ENCODE measurements at places on chromosomes 6 and 20.

GRCh38 chr20:62067547-62068260 is 2.0 kb upstream of the TAF4 start:
- no peak for DNase-seq

DNA sequence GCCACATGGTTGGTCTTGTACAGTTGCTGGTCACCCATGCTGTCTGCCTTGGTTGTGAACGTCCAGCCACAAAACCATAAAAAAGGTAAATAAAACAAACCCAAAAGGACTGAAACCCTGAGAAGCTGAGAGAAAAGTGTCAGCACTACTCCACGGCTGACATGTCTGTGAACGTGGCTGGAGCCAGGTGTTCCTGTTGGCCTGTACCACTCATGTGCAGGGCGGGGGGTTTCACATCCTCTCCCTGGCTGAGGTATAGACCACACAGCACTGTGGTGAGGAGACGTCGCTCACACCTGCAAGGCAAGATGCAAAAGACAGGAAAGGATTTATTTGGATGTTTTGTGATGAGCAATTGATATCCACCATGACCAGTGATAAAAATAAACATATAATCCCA is 51.9 kb upstream of the MRPS10 start:
- DNase-seq = no peak

DNA sequence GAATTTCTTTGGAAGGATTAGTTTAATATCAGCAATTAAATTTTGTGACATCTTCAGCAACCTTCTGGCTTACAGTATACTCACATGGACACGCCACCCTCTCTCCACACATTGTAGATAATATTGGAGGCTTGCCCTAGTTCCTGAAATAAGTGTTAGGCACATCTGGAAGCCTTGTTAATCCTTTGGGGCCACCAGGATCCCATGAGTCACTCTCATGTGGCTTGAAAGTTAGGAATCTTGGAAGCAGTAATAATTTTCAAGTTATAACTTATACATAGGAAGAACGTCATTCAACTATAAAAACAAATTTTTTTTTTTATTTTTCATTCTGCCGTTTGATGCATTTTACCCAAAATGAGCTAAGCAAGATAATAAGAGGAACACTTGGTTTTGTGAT is 20.5 kb downstream of the LAMA4 start:
- peak; percentile 40 for DNase-seq

GRCh38 chr6:11277275-11278206 is 45.1 kb upstream of the NEDD9 start:
- peak; percentile 69 for DNase-seq

GRCh38 chr6:36997811-36998722 is 7.4 kb upstream of the FGD2 start:
- no peak for DNase-seq

GRCh38 chr6:43769526-43770371 is at the start of gene VEGFA:
TSS of gene VEGFA (plus strand) at chr6:43770211.
- peak; percentile 81 for DNase-seq

GRCh38 chr20:13397300-13397724 is 176.2 kb downstream of the ISM1 start:
- peak; percentile 47 for DNase-seq

GRCh38 chr20:61030130-61030529 is 221.9 kb upstream of the CDH4 start:
- no peak for DNase-seq

DNA sequence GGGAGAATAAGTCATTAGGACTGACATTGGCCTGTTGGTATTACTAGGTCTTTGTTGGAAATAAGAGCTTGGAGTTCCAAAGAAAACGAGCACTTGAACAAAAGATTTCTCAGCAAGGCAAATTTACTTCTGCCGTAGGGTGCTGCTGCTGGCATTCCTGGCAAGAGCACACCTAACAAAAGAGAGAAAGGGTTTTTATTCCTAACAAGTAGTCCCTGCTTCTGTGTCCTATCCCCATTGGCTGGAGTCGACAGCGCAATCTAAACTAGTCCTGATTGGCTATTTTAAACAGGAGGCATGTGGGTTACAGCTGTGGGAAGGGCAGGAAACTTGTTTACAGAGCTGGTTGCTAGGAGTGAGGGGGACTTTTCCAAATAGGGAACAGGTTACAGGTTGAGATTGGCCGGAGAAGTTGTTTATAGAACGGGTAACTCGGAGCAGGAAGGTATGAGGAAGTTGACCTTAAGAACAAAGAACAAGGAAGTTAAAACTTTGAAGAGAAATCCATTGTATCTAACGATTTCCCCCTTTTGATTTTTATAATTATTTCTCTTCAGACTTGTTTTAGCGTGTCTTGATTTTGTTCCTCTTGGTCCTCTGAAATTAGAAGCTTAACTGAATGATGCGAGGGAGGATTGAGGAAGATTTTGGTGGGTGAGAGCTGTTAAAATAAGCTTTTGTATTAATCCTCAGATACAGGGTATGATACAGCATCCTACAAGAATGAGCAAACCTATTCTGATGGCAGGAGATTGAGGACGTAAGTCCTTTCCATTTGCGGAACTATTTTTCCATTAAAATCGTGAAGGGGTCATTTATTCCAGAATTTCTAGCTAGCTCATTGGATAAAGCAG is 3.4 kb upstream of the ZNFX1 start:
- no peak for DNase-seq

- DNase-seq = no peak
Measured at GRCh38 chr6:98838032-98838431, 3.7 kb downstream of the POU3F2 start.

DNA sequence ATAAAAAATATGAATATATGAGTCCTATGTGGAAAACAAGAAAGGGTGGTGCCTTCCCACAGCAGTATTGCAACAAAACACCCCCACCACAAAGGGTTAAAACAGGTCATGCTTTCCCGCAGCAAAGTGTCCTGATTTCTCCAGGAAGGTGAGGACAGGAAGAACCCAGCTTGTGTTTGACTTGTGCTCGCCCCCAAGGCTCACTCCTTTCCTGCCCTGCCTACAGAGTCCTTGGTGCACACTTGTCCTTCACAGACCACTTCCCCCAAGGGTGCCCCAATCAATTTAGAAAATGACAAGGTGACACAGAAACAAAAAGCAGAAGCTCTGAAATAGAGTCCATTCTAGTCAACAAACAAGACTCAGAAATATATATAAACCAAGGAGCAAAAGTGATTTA is 237.4 kb downstream of the PTPRK start:
- DNase-seq = no peak

GRCh38 chr6:29620630-29621029 is 12.4 kb downstream of the GABBR1 start:
- no peak for DNase-seq

GRCh38 chr6:55531496-55531895 is 47.5 kb downstream of the HMGCLL1 start:
- DNase-seq = no peak

DNA sequence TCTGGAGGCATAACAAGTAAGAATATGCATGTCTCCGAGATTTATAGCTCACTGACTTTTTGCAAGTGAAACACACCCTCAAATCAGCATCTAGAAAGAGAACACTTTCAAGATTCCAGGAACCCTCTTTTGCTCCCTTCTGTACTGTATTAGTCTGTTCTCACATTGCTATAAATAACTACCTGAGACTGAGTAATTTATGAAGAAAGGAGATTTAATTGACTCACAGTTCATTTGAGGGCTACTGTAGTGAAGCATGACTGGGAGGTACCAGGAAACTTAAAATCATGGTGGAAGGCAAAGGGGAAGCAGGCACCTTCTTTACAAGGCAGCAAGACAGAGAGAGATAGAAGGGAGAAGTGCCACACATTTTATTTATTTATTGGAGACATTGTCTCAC is 269.9 kb downstream of the UTRN start:
- DNase-seq = no peak

DNA sequence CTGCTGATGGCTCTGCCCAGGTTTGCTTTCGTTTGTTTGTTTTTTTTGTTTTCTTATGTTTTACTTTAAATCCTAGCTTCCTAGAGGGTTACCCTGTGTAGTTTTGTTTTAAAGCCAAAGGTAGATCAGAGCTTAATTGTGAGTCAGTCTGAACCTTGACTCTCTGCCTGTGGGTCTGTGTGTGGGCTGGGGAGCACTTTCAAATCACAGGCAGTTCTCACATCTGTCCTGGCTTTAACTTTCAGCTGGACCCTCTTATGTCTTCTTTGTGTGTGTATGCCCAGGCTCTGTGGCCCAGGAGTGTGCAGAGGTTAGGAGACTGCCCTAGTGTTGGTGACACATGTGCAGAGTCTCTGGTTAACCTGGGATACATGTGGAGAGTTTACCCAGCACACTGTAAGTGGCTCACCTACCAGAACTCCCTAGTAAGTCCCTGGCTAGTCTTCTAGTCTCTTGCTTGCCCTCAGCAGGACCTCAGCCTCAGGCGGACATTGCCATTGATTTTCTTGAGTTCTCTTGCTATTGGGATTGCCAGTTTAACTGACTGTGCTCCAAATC is 19.0 kb downstream of the HIVEP1 start:
- no peak for DNase-seq

DNA sequence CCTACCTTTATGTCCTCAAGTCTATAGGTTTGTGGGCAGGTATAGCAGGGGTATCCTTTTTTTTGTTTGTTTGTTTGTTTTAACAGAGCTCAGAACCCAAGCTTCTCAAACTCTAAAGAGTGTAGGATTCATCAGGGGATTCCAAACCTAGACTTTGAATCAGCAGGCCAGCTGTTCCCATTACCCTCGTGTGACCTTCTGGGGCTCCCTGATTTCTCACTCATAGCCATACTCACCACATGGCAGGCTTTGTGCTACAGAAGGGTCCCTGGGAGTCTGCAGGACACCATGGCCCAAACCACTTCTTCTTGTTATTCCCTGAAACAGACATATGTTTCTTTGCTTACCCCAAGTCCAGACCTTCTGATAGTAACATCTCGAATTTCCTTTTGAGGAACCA is 350.8 kb upstream of the TSHZ2 start:
- no peak for DNase-seq

DNA sequence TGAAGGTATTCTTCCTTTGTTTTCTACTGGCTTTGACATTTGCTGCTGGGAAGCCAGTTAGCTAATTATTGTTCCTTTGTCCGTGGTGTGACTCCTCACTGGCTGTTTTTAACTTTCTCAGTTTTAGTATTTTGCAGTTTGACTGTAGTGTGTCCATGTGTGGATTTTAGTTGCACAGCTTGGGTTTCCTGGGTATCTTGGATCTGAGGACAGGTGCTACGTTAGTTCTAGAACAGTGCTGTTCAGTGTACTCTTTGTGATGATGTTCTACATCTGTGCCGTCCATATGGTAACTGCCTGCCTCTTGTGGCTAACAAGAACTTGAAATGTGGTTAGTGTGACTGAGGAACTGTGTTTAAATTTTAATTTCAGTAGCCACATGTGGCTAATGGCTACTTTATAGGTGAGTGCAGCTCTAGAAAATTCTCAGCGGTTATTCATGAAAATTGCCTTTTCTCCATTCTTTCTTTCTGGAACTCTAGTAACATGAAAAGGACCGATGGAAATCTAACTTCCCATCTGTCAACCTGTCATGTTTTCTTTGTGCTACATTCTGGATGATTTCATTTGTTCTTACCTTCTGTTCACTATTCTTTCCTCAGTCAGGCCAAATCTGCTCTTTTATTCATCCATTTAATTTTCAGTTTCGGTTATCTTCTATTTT is 7.4 kb downstream of the SNX9 start:
- no peak for DNase-seq

GRCh38 chr6:154292066-154292465 is 64.5 kb downstream of the IPCEF1 start:
- DNase-seq = no peak

DNA sequence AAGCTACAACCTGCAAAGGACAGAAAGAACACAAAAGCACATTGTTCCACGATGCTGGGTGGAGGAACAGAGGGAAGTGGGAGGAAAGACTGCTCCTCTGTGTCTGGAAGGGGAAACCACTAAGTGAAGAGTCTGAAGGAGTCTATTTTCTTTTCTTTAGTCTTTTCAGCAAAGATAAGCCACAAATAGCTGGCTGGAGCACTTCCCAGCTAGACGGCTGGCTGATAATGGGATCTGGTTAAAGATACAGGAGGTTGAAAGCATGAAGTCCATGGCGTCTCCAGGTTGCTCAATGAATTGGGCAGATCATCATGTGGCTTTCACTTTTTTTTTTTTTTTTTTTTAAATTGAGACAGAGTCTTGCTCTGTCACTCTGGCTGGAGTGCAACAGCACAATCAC is 154.0 kb upstream of the KCNG1 start:
- DNase-seq = no peak

GRCh38 chr20:41094353-41095055 is 42.8 kb upstream of the PLCG1 start:
- no peak for DNase-seq

DNA sequence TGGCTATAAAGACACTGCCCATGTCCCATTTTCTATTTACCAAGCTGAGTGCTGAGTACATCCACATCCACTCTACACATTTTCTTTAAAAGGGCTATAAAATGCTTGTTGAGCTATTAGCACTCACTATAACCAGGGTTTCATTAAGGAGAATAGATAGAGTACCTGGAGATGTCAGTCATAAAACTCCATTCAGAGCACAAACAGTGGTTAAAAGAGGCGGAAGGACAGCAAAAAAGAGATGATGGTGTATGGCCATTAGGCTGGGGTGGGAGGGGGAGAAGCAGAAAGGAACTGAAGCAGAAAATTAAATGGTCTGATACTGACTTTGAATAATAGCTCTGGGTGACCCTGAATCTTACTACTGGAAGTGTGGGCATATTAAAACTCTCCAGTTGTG is 609.9 kb upstream of the MAP3K7 start:
- DNase-seq = no peak

GRCh38 chr20:646107-646867 is 6.7 kb downstream of the SRXN1 start:
- DNase-seq = no peak

GRCh38 chr20:4366076-4366475 is 350.7 kb upstream of the RNF24 start:
- peak; percentile 17 for DNase-seq

DNA sequence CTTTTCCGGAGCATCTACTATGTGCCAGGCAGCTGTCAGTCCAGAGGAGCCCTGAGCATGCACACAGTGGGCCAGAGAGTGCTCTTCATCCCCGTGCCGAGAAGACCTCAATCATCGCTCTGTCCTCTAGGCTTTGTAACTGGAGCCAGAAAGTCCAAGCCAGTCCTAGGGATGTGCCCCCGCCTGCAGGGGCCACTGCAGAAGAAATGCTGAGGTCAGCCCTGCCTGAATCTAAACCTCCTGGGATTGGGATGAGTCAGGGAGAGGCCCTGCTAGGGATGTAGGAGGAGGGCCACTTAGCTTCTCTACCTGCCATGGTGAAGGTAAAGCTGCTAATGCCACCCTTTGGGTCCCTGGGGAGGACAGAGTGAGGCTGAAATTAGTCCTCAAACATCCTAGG is 146.8 kb downstream of the CDC5L start:
- DNase-seq = no peak

DNA sequence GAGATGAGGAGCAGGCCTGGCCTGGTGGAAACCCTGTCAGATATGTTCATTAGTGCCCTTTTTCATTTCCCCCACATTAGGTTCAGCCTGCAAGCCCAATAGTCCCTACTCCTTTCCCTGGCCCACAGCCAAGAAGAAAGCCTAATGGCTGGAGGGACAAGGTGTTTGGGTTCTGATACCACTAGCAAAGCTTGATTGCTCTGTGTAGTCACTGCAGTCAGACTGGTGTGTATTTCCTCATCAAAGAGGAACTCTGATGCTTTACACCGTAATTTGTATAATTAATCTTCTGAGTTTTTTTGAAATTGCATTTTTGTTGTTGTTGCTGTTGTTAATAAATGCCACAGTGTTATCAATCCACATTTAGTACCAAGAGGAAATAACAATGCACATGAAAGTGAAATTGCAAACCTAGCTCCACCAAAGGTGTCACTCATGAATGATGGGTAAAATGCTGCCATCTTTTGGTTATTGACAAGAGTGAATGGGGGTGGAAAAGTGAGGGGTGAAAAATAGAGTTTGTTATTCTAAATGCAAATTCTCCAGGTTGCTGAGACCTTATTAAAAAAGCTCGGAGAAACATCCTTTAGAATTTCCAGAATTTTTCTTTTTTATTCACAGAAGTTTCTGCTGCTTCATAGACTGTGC is 320.2 kb upstream of the POU3F2 start:
- DNase-seq = no peak
